ENCODE measurements at places on chromosomes 2 and 18.

GRCh38 chr2:162462911-162463310 is 119.0 kb downstream of the GCA start:
- no peak for DNase-seq

- no peak for DNase-seq
Measured at GRCh38 chr18:30917651-30918050, 124.9 kb downstream of the DSC3 start.

GRCh38 chr2:183038341-183039300 is at the start of gene NCKAP1:
Gene NCKAP1, minus strand, starts transcription at chr2:183038457. Its CDS starts 358 bp downstream, at chr2:183038099.
- peak; percentile 90 for DNase-seq

DNA sequence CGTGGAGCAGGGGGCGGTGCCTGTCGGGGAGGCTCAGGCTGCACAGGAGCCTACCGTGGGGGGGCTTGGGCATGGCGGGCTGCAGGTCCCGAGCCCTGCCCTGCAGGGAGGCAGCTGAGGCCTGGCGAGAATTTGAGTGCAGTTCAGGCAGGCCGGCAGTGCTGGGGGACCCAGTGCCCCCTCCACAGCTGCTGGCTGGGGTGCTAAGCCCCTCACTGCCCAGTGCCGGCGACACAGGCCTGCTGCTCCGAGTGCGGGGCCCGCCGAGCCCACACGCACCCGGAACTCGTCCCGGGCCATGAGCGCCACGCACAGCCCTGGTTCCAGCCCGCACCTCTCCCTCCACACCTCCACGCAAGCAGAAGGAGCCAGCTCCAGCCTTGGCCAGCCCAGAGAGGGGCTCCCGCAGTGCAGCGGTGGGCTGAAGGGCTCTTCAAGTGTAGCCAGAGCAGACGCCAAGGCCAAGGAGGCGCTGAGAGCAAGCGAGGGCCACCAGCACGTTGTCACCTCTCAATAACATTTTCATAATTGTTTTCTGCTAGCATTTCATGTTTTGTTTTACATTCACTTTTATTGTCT is 1378.9 kb upstream of the CELF4 start:
- DNase-seq = no peak

GRCh38 chr2:9694661-9695234 is 64.0 kb upstream of the YWHAQ start:
- no peak for DNase-seq
